ENCODE measurements at places on chromosomes 5 and 9.
A peak's percentile ranks its signal among the peaks of the same experiment; 100 is the strongest.

DNA sequence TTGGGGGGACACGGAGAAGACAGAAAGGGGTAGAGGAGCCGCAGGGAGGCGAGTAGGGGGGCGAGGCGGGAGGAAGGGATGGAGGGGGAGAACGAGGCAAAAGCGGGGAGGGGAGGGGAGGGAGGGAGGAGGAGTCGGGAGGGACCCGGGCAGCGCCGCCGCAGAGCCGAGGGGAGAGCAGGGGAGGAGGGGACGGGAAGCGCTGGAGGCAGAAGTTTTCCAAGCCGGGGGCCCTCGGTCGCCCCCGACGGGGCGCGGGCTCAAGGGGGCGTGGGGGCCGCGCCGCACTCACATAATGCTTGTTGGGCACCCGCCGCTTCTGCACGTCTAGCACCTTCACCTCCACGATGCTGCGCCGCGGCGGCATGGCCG is 353 bp downstream of the SH3PXD2B start:
- peak; percentile 44 for DNase-seq

- DNase-seq = peak; percentile 44
Measured at GRCh38 chr9:134007150-134007549, 15.0 kb upstream of the VAV2 start.

- no peak for DNase-seq
Measured at GRCh38 chr5:103424026-103424425, 138.6 kb downstream of the NUDT12 start.

GRCh38 chr5:151923866-151924476 is 680 bp downstream of the GLRA1 start:
- DNase-seq = peak; percentile 44

DNA sequence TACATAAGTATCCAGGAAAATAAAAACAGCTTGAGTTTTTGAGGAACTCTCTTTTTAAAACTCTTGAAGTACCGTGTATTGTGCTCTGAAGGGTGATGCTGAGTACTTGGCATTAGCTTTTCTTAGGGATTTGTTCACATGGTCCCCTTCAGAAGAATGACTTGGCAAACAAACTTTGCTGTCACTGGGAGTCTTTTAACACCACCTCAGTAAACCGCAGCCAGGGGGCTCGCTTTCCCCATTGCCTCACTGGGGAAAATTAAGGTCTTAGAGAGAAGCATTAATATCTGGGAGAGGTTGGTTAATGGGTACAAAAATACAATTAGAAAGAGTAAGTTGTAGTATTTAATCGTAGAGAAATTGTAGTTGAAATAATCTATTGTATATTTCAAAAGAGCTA is 105.9 kb upstream of the DAP start:
- DNase-seq = peak; percentile 72

DNA sequence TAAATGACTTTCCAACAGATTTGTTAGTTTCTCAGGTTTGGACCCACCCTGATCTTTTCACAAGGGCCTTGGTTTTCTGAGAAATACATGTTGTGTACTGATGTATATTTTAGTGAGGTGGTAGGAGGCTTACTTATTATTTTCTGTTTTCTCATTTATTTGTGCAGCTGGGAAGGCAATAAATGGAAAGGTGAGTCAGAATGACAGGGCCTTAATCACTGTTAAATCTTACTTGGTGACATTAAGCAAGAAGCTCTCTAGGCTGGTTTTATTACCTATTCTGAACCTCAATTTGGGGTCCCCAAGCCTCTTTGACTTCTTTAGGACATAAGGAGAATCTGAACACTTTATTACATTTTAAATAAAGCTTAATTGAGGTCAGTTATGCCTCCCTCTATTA is 214.0 kb upstream of the DAB2 start:
- DNase-seq = no peak

GRCh38 chr9:20236676-20237075 is 385.6 kb downstream of the MLLT3 start:
- no peak for DNase-seq

- DNase-seq = no peak
Measured at GRCh38 chr9:112338561-112338960, 5.1 kb upstream of the PTBP3 start.

DNA sequence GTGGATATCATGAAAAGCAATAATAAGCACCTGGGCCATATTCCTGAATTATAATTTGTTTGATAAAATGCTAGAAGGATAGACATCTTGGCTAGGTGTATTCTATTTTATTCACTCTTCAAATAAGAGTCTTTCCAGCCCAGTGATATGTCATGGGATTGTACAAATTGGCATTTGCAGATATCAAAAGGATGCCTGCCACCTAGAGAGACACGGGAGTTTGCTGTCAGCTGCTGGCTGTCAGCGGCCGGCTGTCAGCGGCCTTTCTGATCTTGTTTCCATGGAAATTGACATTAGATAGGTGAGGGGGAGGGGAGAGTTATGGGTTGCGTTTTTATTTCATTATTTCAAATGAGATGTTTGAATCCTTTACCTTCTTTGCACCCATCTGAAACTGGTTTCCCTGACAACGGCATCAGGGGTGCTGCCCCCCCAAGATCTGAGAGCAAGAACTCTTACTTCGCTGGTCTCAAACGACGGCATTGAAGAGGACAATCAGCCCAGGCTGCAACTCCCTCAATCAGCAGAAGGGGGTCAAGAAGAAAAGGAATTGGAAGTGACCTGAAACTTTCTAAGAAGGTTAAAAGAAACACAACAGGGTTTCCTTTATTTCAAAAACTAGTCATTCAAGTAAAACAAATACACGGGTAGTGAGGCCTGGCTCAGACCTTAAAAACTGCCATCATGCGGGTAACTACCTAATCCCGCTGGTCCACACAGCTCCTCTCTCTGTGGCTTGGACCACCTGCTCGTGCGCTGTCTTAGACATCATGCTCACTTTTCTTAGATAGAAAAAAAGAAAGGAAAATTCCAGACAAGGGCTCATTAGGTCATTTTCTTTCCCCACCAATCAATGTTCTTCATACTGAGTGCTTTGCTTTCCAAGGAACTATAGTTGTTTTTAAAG is 115.7 kb downstream of the TLE1 start:
- no peak for DNase-seq

DNA sequence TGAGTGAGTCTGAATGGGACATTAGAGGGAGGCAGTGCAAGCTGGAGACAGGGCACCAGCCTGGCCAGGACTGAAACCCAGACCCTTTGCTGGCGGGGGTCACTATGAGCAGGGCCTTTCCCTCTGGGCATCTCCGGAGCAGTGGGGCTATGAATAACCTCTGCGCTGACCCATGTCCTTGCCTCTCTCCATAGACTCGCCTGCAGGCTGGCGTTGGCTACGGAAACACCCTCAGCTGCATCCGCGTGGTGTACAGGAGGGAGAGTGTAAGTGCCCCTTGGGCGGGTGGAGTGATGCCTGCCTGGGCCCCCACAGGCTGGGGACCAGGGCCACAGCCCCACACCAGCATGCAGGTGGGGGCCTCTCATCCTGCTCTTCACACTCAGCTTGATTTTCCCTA is 15.8 kb downstream of the SLC25A48 start:
- no peak for DNase-seq

- no peak for DNase-seq
Measured at GRCh38 chr5:103391659-103392058, 133.1 kb downstream of the MACIR start.

DNA sequence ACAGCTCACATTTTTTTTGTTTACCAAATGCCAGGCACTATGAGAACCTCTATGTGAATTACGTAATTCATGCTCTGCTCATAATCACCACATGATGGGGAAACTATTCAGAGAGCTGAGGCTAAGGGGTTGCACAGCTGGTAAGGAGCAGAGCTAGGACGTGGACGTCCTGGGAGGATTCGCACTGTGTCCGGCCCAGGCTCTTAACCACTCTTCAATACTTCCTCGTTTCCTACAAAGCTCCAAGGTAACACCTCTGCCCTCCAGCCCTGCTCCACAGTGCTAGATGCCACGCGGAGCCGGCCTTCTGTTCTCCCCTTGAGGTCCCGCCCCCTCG is 8.7 kb downstream of the PHF19 start:
- no peak for DNase-seq

DNA sequence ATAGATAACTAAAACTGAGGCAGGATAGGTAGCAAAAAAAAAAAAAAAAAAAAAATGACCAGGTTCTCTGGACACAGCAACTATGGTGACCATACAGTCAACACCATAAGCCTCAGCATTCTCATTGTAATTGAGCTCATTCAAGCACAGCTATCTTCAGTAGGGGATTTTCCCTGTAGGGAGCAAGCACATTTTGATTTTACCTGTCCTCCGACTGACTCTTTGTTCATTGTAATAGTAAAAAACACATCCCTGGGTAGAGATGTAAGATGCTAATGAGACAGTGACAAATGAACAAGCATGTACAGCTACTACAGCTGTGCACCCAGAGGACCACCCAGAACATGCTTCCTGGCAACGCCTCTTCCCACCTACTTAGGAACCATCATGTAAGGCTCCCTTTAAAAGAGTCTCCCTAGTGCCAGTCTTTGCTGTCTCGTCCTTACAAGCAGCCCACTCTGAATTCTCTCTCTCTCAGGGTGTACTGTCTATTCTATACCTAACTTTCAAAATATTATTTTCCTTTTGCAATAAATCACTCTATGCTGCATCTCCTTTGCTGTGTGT is 65.0 kb upstream of the FBXW11 start:
- DNase-seq = no peak

DNA sequence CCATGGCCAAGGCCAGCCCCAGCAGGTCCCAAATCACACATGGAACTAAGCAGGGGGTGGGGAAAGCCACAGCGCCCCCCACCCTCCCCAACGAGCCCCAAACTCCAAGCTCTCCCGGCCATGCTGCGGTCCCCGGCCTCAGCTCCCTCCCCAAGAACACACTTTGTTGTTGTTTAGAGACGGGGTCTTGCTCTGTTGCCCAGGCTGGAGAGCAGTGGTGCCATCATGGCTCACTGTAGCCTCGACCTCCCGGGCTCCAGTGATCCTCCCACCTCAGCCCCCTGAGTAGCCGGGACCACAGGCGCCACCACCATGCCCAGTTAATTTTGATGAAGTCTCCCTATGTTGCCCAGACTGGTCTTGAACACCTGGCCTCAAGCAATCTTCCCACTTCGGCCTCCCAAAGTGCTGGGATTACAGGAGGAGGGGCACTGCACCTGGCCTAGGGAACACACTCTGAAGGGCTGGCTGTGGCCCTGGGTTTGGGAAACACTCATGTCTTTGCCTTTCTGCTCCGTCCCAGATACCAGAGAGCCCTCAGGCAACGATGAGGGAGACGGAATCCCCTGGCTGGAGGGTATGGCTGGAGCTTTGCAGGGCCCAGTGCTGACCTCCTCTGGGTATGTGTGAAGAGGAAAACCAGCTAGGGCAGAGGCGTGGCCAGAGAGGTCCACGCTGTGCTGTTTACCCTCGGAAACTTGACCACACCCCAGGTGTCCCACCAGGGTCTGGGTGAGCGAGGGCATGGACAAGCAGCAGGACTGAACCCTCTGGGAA is 53.2 kb upstream of the UBAC1 start:
- DNase-seq = no peak

DNA sequence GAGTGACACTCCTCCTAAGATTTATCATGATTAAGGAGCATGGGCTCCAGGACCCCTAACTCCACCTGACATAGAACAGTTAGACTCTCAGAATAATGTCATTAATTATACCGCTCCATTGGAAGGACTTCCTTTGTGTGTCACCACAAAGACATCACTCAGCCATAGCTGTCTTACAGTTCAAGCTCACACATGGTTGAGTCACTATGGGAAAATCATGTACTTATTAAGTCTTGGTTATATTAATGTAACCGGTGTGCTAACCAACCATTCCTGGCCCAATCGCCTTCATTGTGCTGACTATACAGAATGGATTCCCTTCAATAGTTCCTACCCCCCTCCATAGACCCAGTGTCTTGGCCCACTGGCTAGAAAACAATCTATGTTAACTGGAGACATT is 10.9 kb upstream of the MCCC2 start:
- DNase-seq = no peak

DNA sequence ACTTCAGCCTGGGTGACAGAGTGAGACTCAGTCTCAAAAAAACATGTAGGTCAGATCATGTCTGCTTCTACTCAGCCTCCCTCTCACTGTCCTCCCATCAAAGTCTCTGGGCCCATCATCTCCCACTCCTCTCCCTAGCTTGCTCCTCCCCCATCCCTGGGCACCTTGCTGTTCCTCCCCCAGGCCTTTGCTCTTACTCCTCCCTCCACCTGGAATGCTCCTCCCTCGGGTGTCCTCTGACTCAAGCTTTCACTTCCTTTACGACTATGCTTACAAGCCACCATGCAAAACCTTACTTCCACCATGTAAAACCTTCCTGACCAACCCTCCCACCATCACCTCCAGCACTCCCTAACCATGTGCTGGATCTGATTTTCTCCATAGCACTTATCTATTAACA is 51.5 kb downstream of the MTMR12 start:
- DNase-seq = no peak

- no peak for DNase-seq
Measured at GRCh38 chr5:83919071-83920041, 198.7 kb upstream of the HAPLN1 start.

DNA sequence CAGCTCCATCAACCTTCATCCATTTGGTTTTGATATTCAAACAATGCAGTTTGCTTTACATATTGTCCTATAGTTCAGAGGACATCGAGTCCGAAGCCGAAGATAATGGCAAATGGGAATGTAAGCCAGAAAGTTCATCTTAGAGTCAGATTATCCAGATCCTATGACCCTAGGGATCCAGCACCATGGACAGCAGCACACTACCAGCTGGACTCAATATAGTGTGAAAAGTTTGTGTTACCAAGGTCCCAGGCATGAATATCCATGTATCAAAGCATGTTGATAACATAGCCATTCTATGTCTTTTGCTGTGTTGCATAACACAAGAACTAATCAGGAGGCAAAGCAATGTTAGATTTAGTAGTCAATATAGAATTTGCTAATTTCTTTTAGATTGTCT is 46.3 kb downstream of the FSTL4 start:
- DNase-seq = no peak

DNA sequence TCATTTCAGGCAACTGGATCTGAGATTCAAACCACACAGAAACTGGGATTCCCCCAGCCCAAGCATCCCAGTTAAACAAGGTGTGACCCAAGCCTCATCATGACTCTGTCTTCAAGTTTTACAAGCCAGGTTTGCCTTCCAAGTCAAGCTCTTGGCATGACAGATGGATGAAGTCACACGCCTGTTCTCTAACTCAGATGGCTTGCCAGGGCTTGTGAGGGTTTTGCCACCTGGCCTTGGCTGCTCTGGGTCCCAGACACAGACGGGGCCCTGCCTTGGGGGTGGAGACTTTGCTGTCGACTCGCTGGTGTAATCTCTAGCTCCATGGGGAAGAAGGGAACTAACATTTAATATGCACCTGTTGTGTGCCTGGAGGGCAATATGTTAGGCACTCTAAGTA is 95.8 kb upstream of the RARS1 start:
- DNase-seq = no peak

GRCh38 chr9:78296201-78296892 is 578 bp upstream of the PSAT1 start:
- peak; percentile 22 for DNase-seq

- no peak for DNase-seq
Measured at GRCh38 chr5:108461628-108462367, 79.9 kb upstream of the FBXL17 start.

- DNase-seq = no peak
Measured at GRCh38 chr5:126806-127205, 34.8 kb downstream of the PLEKHG4B start.
